ENCODE measurements at places on chromosomes 13 and 19.

DNA sequence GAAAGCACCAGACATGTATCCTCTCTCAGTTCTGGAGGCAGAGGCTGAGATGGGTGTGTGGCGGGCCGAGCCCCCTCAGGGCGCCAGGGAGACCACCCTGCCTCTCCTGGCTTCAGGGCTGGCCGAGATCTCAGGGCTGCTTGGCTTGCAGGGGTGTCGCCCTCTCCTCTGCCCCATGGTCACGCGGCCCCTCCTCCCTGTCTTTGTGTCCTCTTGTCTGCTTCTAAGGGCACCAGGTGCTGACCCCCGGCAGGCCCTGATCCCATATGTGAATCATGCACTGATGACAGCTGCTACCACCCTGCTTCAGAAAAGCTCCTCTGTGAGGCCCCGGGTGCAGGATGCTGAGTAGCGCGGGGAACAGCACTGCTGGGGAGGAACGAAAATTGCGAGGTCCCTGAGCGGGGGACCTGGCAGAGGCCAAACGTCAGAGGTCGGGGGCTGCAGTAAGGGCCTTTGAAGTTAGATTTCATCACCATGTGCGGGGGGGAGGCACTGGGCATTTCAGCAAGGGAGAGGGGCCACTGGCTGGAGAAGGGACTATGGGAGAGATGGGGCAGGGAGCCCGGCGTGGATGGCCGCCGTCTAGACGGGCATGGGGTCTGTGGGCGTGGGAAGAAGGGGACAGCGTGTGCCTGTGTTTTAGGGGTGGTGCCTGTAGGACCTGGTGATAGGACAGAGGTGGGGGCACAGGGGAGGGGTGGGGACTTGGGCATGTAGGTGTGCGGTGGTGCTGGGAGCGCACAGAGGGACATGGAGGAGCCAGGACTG lies 125.2 kb downstream of the KDM4B start:
- DNase-seq: no peak

GRCh38 chr13:98478189-98479129 lies 98.4 kb downstream of the STK24 start:
- peak; percentile 36 for DNase-seq

GRCh38 chr19:48629599-48630295 lies 7.4 kb downstream of the DBP start:
- DNase-seq: no peak

DNA sequence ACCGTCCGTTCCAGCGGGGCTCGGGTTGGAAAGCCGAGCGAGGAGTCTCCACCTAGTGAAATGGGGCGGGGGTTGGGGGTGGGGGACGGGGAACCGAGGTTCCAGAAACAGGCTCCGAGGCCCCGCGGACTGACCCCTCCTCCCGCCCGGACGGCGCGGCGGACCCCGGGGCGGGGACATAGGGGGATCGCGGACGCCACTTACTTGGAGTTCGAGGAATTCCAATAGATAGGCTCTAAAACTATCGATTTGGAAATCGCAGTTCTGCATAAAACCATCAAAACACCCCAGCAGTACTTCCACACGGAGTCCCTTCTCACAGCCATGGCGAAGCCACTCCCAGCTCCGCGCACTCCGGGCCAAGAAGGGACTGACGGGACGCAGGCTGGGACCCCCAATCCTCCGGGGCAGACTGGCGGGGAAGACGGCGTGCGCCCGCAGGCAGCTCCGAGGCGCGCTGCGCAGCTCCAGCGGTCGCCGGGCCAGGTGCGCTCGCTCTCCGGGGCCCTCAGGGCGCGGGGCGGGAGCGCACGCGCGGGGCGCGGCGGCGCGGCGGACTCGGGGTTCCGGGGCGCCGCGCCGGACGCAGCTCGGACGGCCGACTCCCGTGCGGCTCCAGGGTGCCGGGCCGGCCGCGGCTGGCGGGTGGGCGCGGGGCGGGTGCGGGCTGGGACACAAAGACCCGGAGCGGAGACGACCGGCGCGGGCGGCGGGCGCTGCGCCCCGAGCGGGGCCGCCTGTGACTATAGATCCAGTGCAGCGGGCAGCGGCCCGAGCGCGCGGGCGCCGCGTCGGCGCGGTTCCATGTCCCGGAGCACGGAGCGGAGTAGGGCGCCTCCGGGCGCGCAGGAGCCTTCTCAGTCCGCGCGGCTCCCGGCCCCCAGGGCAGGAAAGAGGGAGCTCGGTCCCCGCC lies 567 bp downstream of the EFNB2 start:
- no peak for DNase-seq

- DNase-seq: no peak
Measured at GRCh38 chr13:59721926-59722910, 441.5 kb downstream of the DIAPH3 start.

DNA sequence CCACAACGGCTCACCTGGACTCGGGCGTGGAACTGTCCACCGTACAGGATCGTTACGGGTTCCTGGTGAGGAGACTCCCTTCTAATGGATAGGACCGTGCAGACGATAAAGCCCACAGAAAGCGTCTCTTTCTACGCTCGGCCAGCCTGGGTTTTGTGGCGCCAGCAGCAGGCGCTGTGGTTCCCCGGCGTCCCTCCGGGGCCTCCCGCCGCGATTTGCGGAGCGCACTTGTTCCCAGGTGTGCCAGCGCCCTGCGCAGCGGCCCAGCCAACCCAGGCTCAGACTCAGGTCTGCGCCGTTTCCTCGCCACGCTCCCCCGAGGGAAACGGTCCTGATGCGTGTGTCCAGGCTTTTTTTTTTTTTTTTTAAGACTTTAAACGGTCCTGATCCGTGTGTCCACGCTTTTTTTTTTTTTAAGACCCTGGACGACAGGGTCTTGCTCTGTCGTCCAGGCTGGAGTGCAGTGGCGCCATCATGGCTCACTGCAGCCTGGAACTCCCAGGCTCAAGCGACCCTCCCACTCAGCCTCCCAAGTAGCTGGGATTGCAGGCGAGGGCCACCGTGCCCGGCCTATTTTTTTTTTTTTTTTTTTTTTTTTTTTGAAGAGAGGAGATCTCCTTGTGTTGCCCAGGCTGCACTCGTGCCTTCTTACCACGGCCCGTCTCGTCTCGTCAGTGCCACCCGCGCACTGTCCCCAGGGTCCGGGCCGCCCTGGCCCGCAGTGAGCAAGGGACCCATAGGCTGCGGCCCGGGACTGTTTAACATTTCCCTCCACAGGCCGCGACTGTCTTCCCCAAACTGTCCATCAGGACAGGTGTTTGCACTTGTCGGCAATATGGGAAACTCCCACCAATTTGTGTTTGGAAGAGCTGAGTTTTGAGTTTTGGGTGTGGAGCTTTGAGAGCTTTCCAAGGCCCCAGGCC lies 23.8 kb downstream of the GJA3 start:
- DNase-seq: no peak

- DNase-seq: peak; percentile 42
Measured at GRCh38 chr19:45676851-45677263, 8.8 kb downstream of the GIPR start.

DNA sequence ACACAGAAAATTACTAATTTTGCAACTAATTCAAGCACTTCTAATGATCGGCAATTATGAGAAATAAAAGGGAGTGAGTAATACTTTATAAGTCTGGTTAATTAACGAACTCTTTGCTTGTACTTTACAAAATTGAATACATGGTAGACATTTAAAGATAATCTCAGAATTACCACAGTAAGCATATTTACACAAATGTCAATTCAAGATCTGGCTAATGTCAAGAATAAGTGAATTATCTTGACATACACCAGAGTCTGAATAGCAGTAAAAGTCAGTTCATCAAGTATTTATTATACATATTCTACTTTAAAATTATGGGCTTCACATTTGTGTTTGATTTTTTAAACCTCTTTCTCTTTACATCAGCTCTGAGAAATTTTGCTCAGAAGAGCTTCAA lies 643.4 kb downstream of the OLFM4 start:
- no peak for DNase-seq

GRCh38 chr13:101942038-101942437 lies 459.8 kb downstream of the FGF14 start:
- no peak for DNase-seq

Data from stimulated activated CD8-positive, alpha-beta memory T cell treated with anti-CD3 and anti-CD28 coated beads, Interleukin-2, amount 100 ng/mL, for 48 hours (primary cell).